ENCODE measurements at places on chromosomes 12 and 14.

DNA sequence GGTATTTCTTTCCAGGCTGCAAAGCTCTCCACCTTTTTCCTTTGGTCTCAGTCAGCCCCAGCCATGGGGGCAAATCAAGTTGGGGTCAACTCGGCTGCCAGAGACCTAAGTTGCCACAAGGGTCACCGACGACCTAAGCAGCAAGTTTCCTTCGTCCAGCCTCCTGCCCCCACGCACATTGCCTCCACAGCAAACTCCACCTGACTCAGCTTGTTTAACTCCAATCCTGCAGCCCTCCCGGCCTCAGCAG lies 767 bp upstream of the KCNMB4 start:
- DNase-seq: no peak

GRCh38 chr12:12620730-12621315 lies 9.1 kb downstream of the CREBL2 start:
- DNase-seq: no peak

- no peak for DNase-seq
These were observed 8.5 kb downstream of the KRT85 start for GRCh38 chr12:52358575-52359350.

GRCh38 chr14:92496191-92496857 lies 17.3 kb upstream of the RIN3 start:
- DNase-seq: no peak

DNA sequence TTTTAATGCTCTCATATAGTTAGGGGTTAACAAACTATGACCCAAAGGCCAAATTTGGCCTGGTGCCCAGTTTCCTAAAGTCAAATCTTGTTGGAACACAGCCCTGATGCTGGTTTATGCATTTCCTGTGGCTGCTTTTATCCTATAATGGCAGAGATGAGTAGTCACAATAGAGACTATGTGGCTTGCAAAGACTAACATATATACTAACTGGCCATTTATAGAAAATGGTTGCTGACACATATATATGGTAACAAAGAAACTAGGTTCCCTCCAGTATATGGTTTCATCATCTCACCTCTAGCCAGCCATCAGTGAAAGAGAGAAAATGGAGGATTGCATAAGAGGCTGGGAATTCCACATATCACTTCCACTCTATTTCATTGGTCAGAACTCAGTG lies 10.8 kb downstream of the NAV3 start:
- no peak for DNase-seq
